Hematopoietic multipotent progenitor cell treated with erythropoietin and hydrocortisone succinate and interleukin-3 and kit ligand, for 6 days (in vitro differentiated cells): ENCODE measurements at places on chromosomes 5 and 9.

DNA sequence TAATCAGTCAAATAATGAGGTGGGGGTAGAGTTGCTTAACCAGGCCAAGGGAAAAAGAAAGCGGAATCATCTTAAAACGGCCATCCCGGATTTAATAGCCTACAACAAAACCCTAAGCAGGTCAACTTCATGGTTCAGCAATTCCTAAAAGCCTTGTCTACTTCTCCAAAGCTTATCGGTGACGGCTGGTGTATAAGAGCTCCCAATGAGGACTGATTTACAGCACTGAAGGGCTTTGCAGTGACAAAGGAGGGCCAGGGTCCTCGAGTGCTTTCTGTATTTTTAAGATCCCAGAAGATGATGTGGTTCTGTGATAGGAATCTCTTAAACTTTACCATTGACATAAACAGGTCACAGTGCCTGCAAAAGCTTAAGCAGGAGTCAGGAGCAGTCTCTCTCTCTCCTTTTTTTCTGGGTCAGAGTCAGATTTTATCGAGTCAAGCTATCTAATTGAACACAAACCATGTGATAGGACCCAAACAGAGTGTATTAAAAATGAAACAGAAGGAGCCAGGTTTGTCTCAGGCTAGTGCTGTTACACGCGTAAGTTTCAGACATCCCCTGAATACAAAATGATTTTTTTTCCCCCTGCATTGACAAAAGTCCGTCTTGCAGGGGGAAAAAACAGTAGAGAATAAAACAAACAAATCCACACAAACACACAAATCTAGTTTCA, 663.6 kb upstream of the ZNF608 start:
- DNase-seq = no peak

GRCh38 chr9:107905308-107906020, 415.9 kb upstream of the KLF4 start:
- no peak for DNase-seq

DNA sequence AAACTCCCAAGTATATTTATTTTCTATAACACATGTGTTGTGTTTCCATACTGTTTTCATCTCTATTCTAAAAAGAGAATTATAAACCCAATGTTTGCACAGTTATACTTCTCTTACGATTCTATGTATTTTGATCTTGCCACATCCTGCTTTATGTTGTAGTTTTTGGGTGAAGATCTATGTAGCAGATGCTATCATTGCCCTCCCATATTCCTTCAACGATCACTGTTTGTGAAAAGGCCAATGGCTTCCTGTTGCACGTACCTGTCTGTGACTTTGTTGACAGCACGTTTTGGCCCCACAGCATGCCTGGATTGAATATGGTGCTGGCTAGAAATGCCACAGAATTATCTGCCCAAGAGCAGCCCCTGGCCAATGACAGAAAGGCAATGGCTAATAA, 254.5 kb upstream of the EFNA5 start:
- DNase-seq = no peak

DNA sequence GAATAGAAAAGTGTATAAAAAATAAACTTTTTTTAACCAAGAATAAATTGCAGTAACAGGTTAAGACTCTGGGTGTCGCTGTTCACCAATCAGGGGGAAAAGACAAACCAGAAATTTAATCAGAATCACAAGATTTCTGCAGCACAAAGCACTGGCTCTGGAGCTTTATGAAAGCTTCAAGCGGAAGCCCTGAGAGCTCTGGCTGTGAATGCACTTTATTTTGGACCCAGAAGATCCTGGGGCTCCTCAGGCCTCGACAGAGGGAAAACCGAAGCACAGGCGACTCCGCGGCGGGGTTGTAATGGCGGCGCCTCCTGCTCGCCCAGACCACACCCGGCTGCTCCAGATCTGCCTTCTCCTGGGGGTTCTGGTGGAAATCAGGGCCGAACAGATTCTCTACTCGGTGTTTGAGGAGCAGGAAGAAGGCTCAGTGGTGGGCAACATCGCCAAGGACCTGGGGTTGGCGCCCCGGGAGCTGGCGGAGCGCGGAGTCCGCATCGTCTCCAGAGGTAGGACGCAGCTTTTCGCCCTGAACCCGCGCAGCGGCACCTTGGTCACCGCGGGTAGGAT, at the start of gene PCDHGA4:
TSS of gene PCDHGA4 (plus strand) at position 122 of the 570 bp plus-strand sequence. CDS start at position 209, 87 bp downstream.
- no peak for DNase-seq

GRCh38 chr5:115732026-115732425, 84.4 kb downstream of the CDO1 start:
- DNase-seq = no peak

- no peak for DNase-seq
These were observed 38.0 kb downstream of the VCAN start for GRCh38 chr5:83509540-83509939.

- DNase-seq = no peak
These were observed 286.5 kb downstream of the EFNA5 start for GRCh38 chr5:107384256-107384655.

GRCh38 chr9:109537288-109537687, 39.2 kb upstream of the PTPN3 start:
- no peak for DNase-seq
